Nephron progenitor cell (in vitro differentiated cells): ENCODE measurements at places on chromosomes 7 and 10.

DNA sequence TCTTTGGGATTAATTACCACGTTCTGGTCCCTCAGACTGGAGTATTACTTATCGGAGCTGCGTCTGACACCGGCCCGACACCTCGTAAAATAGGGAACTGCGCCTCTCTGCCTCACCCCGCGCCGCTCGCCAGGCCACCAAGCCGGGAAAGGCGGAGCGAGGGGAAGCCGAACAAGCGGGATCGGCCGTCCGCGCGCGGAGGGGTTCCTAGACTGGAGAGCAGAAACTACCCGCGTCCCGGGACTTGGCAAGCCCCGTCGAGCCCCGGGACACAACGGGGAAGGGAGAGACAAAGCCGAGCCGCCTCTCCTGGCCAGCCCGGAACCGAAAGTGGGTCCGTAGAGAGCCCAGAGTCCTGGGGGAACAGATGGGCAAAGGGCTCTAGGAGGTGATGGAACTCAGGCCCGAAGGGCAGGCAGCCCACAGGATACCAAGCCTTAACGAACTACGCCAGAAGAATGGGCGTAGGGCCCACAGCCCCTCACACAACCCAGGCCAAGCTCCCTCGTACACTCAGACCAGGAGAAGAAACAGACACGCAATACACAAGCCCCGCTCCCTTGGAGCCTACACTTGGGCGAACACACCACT is 6.5 kb downstream of the LBX1 start:
- peak; percentile 61 for DNase-seq

DNA sequence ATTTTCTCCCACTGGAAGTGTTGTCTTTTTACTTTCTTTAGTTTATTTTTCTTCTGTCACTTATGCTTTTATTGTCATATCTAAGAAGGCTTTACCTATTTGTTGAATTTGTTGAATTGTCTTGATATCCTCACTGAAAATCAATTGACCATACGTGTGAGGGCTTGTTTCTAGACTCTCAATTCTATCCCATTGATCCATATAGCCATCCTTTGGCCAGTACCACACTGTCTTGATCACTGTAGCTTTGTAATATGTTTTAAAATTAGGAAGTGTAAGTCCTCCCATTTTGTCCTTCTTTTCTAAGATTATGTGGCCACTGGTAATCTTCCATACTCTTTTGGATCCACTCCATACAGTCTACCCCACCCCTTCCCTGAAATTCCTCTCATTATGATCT is 25.5 kb upstream of the MNX1 start:
- DNase-seq: no peak

GRCh38 chr7:54722026-54722425 is 37.0 kb downstream of the SEC61G start:
- no peak for DNase-seq

DNA sequence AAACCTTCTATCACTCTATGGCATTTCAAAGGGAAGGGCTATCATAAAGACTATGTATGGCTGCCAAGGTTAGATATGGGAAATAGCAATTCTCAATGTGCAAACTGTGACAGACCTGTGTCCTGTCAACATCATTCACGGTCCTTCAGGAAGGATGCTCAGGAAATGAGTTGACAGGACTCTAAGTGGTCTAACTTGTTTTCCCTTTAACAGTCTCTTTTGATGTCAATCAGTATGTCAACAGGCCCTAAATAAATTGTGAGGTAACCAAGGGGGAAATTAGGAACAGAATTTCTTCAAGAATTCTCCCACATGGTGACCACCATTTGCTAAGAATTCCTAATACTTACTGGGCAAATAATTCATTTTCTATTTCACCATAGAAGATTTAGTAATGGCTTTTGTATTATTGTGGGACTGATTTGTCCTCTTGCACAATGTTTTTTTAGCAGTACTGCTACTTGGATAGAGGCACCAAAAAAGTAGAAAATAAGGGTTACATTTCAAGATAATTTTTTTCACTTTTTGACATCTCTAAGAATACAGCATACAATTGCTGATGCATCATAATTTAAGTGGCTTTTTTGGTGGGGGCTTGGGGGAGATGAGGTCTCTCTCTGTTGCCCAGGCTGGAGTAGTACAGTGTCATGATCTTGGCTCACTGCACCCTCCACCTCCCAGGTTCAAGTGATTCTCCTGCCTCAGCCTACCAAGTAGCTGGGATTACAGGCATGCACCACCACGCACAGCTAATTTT is 275.8 kb downstream of the CACNA2D1 start:
- DNase-seq: no peak

GRCh38 chr10:89003344-89003743 is 12.7 kb downstream of the FAS start:
- DNase-seq: no peak

GRCh38 chr7:155227788-155228458 is 69.8 kb upstream of the INSIG1 start:
- DNase-seq: no peak

GRCh38 chr10:59678884-59679301 is 30.8 kb downstream of the SLC16A9 start:
- DNase-seq: no peak

- no peak for DNase-seq
Observed at GRCh38 chr10:35262436-35262835, 73.9 kb upstream of the CCNY start.

GRCh38 chr7:5349005-5349380 is 66.2 kb downstream of the SLC29A4 start:
- no peak for DNase-seq

- no peak for DNase-seq
Observed at GRCh38 chr10:28480628-28480965, 52.3 kb upstream of the WAC start.

- no peak for DNase-seq
Observed at GRCh38 chr7:5050676-5051075, 5.0 kb downstream of the RBAK start.

DNA sequence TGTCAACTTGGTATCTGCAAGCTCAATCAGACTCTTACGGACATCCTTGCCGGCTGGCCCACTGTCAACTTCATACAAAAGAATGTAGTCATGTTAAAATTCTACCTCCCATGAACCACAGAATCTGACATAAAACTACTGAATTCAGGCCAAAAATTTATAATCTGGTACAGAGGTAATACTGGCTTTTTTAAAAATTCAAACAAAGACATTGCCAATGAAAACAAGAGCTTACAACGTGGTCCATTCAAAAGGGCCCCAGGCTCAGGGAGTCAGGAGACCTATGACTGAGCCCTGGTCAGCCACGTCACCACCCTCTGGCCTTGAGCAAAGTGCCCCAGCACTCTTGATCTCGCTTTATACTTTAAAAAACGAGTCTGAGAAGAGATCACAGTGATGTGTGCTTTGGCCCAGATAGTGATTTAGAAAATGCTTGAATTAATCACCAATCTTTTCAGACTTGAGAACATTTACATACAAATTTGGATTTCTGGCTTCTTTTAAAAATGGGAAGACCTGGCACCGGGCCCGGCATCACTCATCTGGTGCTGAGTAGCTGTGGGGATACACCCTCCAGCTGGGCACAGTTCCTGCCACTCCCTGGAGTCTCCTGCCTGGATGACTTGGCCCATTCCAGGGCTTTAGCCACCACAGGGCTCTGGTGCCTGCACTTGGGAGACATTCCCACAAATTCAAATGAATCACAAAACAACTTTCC is 94.1 kb downstream of the PIP4K2A start:
- no peak for DNase-seq

- no peak for DNase-seq
Observed at GRCh38 chr10:132860532-132860931, 74.6 kb upstream of the NKX6-2 start.

- no peak for DNase-seq
Observed at GRCh38 chr10:61950449-61951143, 49.1 kb downstream of the ARID5B start.

GRCh38 chr10:110992006-110992800 is 72.8 kb downstream of the SHOC2 start:
- DNase-seq: no peak

DNA sequence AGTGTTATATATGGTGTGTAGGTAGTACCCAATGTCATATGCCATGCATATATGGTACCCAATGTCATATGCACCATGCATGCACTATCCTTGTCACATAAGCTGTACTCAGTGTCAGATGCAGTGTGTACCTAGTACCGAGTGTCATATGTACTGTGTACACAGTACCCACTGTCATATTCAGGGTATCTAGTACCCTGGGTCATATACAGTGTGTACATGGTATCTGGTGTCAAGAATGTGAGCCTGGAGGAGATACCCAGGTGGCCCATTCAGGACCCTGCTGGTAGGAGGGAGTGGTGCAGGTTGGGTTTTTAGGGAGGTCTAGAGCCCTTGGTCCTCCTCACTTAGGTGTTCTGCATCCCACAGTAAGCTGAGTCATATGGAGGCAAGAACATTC is 1.8 kb downstream of the ZMYND11 start:
- DNase-seq: peak; percentile 21

- no peak for DNase-seq
Observed at GRCh38 chr7:25913598-25914224, 238.3 kb upstream of the NFE2L3 start.

- DNase-seq: no peak
Observed at GRCh38 chr10:73850863-73851461, 23.4 kb downstream of the CAMK2G start.

DNA sequence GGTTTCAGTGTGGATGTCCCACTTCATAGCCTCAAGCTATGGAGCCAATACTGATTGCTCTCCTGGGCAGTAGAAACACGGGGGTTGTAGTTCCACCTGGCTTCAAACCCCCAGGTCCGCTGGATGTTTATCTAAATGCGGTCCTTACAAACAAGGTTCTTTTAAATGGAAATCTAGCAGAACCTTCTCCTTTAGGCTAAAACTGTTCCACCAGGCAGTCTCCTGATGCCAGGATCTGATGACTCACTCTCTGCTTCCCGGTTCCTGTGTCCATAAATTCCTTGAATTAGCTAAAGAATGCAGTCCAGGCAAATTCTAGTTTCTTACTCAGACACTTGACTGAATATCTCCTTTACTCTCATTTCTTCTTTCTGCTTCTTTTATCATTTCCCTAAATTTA is 108.4 kb upstream of the FAM3C start:
- no peak for DNase-seq

DNA sequence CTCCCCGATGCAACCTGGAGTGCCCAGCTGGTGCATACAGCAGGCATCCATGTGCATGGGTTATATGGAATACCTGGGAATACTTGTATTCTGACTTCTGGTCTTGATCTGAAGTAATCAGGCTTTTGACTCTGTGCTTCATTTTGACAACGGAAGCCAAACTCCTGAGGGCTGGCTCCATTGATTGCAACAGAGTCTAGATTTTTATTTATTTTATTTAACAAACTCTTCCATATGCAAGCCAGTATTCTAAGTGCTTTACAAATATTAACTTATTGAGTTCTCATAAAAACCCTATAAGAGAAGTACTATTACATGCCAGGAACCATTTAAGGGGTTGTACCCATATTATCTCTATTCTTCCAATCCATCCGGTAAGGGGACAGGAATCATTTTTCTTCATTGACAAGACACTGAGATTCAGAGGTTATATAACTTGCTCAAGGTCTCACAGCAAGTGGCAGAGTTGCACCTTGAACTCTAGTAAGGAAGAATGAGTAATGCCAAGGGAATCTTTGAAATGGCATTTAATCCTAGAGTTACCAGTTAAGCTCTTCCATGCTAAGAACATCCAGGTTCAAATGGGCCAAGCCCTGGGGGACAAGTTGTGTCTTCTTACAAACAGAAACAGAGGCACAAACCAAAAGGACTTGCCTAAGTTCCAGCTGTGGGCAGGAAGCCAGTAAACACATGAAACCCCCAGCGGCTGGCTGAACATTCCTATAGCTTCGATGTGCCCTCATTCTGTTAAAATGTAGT is 241.0 kb downstream of the WDR11 start:
- no peak for DNase-seq

DNA sequence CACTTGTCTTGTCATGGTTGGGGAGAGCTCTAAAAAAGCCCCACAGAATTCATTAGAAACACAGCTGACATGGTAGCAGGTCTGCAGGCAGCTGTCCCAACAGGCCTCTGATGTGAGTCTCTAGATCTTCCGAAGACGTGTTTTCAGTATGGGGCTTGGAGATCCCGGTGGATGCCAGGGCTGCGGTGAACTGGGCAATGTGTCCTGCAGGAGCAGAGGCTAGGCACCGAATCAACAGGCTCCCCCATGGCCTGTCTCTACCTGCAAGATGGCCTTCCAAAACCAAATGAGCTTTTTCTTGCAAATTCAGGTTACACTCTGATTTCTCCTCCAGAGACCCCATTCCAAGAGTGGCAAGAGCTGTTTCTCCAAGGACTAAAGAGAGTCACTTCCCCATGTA is 2.9 kb downstream of the CPXM2 start:
- no peak for DNase-seq

DNA sequence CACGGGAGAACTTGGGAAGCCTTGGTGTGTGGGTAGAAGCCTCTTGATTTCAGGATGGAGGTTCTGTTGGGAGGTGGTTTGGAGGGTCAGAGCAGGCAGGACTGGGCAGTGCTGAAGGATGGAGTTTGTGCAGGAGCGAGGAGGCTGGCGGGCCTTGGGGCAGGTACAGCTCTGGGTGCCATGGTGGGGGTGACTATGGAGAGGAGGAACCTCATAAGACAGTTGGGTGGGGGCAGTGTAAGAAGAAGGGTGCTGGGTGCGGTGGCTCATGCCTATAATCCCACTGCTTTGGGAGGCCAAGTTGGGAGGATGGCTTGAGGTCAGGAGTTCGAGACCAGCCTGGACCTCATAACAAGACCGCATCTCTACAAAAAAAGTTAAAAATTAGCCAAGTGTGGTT is 54.7 kb upstream of the GTF2IRD1 start:
- DNase-seq: no peak

- DNase-seq: peak; percentile 26
Observed at GRCh38 chr10:75430000-75430763, 1.2 kb upstream of the LRMDA start.

DNA sequence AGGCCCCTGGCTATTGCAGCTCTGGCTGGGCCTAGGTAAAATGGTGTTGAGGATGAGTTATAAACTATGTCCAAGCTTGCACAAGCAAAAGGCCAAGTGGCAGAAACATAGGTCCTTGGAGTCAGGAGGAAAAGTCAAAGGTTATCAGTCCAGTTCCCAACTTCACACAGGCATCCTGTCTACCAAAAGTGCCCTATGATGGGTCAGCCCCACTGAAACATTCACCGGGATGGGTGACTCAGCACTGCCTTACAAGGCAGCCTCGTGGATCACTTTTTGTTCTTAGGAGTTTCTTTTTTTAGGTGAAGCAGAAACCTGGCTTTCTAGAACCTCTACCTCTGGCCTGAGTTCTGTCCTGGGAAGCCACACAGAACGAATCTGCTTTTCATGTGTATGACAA is 158.8 kb upstream of the LYZL2 start:
- DNase-seq: no peak

- DNase-seq: peak; percentile 27
Observed at GRCh38 chr10:1274111-1274661, 218.0 kb downstream of the WDR37 start.
